ENCODE measurements at places on chromosomes 13 and 19.

DNA sequence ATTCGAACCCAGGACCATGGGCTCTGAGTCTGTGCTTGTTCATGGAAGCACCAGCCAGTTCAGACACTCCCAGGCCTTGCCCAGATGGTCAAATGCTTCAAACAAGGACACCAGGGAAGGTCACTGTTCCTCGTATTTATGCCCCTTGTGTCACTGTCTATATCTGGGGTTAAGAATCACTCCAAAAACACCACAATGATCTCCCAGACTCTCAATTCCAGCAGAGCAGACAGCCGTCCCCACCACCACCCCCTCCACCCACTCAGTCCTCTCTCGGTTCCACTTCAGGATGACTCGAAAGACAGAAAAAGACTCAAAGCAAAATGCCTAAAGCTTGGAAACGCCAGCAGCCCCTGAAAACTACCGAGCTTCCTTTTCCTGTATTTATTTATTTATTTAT, 79.0 kb downstream of the INSR start:
- DNase-seq = no peak

DNA sequence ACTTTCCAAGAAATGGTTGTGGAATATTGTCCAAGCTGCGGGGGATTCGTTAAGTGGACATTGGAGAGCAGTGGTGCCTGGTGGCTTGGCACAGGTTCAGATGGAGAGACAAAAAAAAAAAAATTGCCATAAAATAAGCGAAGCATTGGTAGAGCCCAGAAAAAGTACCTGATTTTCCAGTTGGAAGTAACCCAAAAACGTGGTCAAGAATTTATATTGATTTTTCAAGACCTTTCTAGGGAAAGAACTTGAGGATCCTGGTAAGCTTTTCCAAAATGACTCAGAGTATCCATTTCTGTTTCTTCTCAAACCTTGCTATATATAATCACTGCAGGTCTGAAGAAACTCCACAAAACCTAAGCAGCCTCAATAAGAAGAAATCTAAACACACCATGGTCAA, 94.6 kb downstream of the ING1 start:
- DNase-seq = no peak

- DNase-seq = no peak
Observed at GRCh38 chr13:21932996-21933395, 262.1 kb downstream of the FGF9 start.

DNA sequence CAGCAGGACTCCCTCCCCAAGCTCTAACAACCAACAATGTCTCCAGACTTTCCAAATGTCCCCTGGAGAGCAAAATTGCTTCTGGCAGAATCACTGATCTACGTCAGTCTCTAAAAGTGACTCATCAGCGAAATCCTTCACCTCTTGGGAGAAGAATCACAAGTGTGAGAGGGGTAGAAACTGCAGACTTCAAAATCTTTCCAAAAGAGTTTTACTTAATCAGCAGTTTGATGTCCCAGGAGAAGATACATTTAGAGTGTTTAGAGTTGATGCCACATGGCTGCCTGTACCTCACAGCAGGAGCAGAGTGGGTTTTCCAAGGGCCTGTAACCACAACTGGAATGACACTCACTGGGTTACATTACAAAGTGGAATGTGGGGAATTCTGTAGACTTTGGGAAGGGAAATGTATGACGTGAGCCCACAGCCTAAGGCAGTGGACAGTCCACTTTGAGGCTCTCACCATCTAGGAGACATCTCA, 6.2 kb upstream of the CEACAM5 start:
- no peak for DNase-seq

DNA sequence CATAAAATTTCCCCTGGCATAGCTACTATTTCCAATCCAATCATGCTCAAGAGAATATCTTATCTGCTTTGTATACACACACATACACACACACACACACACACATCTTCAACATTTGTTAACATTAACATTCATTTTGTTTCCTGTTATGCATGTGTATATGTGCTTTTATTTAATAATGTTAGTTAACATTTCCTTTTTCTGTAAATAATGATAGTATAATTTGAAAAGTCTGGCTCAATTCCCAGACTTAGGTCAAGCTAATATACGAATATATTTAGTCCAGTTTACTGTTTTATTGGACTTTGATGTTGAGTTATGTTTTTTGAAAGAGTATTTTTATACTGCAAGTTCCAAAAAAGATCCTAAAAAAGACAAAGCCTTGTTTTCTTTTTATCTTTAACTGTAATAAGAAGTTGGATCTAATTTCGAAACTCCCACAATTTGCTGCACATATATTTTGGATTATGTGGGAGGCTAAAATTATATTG, 1072.4 kb downstream of the EFNB2 start:
- peak; percentile 45 for DNase-seq

GRCh38 chr13:98142380-98143156, at the start of gene FARP1:
TSS of gene FARP1 (plus strand) at chr13:98143094. CDS start at chr13:98213243, 70,149 bp downstream.
- DNase-seq = no peak

DNA sequence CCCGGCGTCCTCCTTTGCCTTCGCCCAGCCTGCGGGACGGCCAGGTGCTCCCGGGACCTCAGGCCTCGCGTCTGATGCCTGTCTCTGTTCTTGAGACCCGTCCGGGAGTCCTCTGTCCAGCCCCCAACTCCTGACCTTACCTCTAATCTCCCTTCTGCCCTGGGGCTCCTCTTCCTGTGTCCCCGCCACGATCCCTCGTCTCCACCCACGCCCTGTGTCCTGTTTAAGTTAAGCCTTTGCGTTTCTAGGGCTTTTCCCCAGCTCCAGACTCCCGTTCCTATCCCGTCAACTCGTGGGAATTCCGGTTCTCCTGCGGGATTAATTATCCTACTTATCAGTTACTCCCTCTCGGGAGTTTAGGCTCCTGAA, 686 bp downstream of the LENG8 start:
- no peak for DNase-seq

DNA sequence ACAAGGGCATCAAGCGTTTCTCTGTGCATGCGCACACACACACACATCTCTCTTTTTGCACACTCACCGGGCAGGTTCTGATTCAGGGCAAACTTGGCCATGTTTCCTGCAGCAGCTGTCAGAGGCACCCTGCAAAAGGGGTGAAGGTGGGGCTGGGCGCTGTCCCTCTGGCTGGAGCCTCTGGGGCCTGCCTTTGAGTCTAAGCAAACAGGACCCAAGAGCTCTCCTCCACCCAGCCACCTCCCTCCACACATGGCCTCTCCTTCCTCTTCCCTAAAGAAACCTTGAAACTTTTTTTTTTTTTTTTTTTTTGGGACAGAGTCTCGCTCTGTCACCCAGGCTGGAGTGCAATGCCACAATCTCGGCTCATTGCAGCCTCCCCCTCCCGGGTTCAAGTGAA, 5.3 kb downstream of the KANK3 start:
- DNase-seq = no peak

DNA sequence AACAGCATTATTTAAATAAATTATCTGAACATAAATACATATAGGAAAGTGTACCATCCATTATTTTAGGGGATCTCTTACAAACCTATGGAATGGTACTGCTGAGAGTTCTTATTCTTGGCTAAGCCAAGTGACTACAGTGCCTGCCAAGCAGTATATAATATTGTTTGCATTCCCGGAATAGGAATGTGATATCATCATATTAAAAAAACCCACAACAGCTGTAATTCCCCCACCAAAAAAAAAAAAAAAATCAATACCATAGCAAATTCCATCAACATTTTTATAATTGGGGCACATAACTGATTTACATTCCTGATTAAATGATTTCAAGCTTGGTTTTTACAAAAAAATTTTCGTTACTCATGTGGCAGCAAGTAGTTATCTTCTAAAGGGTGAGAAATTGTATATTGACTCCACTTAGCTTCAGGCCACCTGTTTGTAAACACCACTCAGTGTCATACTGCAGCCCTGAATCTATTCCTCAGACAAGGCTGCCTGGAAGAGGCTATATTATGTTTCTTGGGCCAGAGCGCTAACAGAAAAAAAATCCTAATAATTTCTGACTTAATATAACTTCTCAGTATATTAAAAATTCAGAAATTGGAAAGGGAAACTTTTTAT, 278.1 kb downstream of the DNAJC15 start:
- no peak for DNase-seq

DNA sequence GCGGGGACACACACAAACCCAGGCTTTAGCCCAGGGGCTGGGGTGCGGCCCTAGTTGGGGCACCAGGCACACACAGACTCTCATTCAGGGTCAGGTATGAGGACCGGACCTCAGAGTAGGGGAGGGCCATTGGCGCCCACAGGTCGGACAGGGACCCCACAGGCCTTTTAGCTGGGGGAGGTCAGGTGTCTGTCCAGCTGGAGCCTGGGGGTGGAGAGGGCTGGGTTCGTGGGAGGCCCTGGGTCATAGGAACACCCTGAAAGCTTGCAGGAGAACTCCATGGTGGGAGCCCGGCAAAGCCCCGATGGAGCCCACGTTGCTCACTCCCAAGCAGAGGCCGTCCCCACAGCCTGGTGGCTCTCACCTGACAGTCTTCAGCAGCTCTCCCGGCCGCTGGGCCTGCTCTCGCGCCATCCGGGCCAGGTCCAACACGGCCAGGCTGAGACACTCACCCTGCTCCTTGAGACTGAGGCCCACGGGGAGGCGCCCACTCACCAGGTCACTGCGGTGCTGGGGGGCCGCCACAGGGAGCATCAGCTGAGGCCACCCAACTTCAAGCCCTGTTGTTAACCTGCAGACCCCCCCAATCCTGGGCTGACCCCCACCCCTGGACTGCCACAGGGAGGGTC, 5.0 kb downstream of the JAK3 start:
- DNase-seq = no peak

GRCh38 chr13:100069278-100069677, 19.6 kb upstream of the PCCA start:
- DNase-seq = no peak

DNA sequence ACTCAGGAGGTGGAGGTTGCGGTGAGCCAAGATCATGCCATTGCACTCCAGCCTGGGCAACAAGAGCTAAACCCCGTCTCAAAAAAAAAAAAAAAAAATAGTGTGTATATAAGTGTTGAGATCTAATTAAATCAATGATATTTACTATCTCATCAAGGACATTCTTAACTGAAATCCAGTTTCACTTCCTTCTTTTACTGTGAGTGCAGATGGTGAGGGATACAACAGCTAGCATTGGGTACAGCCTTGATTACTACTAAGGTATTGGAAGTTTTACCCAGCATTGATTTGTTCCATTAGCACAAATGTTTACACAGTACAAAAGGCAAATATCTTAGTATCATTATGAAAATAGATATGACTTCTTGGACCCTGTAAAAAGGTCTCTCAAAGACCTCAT, 546.6 kb downstream of the KCTD12 start:
- no peak for DNase-seq

DNA sequence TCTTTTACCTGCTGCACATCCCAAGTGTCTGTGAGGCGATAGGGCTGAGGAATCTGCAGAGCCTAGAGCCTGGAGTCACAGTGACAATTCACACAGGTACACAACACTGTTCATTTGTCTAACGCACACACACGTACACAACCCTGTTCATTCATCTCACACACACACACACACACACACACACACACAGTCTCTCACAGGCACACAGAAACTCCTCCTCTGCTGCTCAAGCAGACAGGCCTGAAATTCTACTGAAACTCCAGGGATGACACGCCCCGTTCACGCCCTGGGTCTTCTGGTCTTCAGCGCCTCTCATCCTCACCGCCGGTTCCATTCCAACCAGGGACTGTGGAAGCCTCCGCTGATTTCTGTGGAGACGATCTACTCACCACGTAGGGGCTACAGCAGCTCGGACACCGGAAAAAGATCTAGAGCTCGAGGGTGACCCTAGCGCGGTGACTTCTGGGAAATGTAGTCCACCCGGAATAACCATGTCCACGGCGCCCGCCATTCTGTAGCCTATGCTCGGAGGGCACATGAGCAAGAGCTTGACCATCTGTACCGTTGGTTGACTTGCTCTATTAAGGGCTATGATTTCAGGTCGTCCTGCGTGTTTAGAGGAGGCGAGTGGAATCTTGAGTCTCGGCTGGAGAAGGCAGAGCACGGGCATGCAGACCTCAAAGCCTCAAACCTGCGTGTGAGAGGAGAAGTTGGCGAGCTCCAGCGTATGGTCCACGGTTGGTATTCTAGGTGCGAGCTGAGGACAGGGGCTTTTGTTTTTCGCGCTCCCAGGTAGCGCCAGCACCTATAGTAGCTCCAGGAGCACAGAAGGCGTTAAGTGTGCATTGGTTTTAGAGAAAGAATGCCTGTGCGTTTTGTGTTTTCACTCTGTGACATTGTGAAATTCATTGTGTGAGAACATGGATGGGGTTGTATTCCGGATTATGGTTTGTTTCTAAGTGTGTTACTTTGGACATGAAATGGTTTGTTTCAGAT, 33.4 kb downstream of the ZNF45 start:
- DNase-seq = peak; percentile 67

DNA sequence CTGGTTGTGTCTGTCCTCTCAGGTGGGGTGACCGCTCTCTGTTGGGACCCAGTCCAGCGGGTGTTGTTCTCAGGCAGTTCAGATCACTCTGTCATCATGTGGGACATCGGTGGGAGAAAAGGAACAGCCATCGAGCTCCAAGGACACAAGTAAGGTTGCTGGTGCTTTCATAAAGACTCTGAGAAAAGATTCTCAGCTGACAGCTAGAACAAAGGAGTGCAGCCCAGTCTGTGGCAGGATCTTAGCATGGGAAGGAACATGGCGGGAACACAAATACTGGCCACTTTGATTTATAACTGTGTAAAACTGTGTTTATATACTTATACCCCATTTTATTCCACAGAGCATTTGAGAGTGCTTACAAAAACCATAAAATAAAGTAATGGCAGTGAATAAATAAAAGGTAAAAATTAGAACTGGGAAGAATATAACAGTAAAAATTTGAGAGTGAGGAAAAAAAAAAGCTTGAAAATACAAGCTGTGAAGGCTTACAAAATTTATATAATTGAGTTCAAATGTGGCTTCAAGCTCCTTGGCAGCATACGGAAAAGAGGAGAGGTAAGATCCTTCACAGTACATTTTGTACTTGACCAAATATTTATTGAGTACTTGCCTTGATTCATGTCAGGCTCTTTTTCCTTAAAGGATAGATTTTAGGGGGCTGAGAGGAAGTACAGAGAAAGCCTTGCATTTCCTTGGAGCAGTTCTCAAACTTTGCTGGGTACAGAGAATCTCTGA, 64.8 kb downstream of the DHRS12 start:
- no peak for DNase-seq

DNA sequence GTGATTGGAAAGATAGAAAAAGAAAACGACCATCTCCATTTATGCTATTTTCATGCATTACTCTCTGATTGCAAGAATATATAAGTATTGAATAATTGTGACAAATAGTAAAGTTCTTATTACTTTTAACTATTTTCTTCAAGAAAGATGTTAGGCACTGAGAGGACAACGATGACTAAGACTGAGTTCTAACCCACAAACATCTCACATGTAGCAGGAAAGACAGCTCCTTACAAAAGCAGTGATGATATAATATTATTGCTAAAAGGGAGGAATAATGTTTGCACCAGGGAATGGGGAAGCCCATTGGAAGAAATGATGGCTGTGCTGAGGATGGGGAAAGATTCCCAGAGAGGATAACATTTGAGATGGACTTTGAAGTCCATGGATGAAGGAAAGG, 22.6 kb downstream of the RXFP2 start:
- DNase-seq = no peak

DNA sequence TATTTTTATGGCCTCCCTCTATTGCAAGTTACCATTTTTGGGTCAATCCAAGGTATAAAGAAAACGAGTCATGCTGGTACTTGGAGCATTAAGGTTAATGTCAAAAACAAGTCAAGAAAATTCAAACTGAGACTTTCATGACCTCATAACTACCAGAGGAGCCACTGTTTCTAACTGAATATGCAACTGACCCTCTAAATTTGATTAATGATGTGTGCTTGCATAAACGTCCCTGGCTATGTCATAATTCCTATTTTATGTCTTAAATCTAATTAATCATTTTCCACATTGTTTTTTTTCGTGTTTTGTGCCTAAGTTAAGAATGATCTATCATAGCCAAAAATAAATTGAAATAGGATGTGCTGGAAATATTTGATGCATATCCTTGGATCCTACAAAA, 396.7 kb upstream of the GPC6 start:
- no peak for DNase-seq

Measured in glomerular endothelial cell (primary cell).